ENCODE measurements at places on chromosomes 12 and 14.
A peak's percentile ranks its signal among the peaks of the same experiment; 100 is the strongest.

DNA sequence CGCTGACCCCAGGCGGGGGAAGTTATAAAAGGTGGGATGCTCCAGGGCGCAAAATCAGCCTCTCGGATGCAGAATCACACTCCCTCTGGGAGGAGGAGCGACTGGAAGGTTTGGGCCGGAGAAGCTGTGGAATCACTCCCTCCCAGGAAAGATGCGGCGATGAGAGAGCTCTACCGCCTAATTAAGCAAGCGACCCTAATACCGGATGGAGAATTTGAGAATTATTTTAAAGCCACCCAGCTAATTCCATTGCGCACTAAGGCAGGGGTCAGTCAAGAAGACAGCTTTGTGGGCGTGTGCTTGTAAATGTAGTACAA lies 1.9 kb downstream of the COL2A1 start:
- no peak for DNase-seq

GRCh38 chr12:92404259-92404894 lies 258.7 kb upstream of the BTG1 start:
- no peak for DNase-seq

- no peak for DNase-seq
These were observed 293.2 kb downstream of the DPF3 start for GRCh38 chr14:72600551-72601330.

- DNase-seq: no peak
These were observed 64.8 kb upstream of the OVCH1 start for GRCh38 chr12:29562110-29562804.

DNA sequence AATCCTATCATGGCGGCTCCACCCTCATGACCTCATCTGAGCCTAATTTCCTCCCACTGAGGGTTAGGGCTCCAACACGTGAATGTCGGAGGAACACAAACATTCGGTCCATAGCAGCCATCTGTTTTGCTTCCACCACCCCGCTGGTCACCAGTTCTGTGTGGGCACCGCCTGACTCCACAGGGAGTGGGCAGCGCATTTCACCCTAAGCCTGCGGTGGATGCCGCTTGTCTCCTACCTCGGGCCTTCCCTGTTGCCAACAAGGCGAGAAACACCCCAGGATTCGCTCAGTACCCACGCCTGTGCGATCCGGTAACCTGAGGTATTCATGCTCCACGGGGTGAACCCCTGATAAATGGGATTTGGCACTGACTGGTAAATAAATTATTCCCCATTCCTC lies 95.2 kb upstream of the PPP2R5C start:
- DNase-seq: no peak

DNA sequence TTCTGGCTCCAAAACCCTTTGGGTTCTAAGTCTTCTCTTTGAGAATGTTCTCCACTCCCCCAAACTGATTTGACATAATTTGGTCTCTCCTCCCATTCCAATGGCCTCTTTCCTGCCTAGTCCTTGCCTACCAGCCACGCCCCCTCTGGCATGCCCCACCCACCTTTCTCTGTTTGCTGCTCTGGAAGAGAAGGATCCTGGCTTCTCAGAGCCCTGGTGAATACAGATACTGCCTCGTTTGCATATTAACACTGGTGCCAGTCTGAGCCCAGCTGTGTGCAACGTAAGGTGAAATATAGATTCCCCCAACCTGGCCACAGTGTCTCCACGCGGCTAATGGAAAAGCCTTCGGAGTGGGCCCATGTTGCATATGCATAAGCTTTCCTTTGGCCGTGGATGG lies 79.7 kb downstream of the PAPOLA start:
- DNase-seq: no peak

GRCh38 chr12:59403259-59403932 lies 192.4 kb upstream of the SLC16A7 start:
- DNase-seq: no peak

GRCh38 chr14:95535226-95536021 lies 574 bp downstream of the GLRX5 start:
- no peak for DNase-seq

DNA sequence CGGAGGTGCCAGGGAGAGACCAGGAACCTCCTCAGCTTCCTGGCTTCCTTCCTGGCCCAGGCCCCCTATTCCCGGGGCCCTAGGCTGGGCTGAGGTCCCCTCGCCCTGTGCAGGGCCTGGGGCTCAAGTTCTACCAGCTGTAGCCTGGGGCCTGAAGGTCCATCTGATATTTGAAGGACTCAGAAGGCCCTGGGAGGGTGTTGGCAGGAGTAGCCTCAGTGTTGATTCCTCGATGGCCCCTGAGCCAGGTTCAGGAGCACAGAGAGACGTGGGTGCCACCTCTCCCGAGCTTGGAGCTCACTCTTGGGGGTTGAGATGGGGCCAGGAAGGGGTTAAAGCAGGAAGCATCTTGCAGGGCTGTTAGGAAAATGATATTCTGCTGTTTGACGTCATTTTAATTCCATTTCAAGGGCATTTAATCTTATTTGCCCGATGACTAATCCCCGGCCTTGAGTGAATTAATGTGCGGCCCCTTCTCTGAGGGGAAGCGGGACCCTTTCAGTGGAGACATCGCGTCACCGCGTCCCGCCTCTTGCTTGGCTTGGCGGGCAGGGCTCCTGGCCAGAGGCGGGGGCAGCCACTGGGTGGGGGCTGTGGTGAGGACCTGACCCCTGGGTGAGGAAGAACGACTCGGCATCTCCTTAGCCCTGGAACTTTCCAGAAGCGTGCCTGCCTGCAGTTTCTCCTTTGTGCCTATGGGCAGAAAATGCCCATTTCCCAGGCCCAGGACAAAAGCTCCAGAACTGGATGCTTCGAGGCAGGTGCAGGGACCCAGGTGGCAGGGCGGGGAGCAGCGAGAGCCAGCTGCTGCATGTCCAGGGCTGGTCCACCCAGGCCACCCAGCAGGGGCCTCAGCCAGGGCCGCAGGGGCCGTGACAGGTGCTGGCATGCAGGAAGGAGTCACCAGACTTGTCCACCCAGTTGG lies 158.3 kb downstream of the KIF26A start:
- no peak for DNase-seq

- DNase-seq: peak; percentile 29
These were observed 12.9 kb upstream of the CALM1 start for GRCh38 chr14:90383731-90384542.

GRCh38 chr12:125657681-125658080 lies 592.4 kb downstream of the AACS start:
- no peak for DNase-seq

- DNase-seq: no peak
These were observed 58.5 kb downstream of the ARL6IP4 start for GRCh38 chr12:123038966-123039365.

GRCh38 chr14:89304972-89305703 lies 111.9 kb downstream of the FOXN3 start:
- DNase-seq: no peak

DNA sequence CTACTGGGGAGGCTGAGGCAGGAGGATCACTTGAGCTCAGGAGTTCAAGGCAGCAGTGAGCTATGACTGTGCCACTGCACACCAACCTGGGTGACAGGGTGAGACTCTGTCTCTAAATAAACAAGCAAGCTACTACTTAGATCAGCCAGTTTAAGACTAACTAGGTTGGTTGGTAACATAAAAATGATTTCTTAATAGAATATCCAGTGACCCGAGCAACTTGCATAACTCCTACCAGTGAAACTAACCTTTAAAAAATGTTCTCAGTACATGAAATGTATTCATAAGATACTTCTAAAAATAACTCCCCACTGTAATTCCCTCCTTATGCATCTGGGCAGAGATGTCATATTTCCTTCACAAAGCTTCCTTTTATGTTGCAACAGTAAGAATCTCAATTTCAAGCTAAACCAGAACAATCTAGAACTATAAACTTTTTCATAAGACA lies 15.9 kb downstream of the TAOK3 start:
- DNase-seq: no peak

GRCh38 chr12:77047341-77048109 lies 17.8 kb downstream of the E2F7 start:
- no peak for DNase-seq

- DNase-seq: no peak
These were observed 1444.3 kb downstream of the AACS start for GRCh38 chr12:126509572-126509971.

DNA sequence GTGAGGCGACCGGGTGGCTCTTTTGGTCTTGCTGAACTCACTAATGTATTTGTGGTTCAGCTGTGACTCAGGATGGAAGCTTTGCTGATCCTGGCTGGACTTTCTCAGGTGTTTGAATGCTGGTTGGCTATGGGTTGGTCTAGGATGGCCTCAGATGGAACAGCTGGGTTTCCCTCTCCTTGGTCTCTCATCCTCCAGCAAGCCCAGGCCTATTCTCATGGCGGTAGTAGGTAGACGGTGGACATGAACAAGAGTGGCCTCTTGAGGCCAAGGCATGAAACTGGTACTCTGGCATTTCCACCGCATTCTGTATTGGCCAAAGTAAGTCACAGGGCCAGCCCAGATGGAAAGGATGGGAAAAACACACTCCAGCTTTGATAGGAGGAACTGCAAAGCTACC lies 11.8 kb upstream of the POLR3B start:
- DNase-seq: no peak

GRCh38 chr12:131642101-131642540 lies 68.8 kb upstream of the SFSWAP start:
- no peak for DNase-seq

DNA sequence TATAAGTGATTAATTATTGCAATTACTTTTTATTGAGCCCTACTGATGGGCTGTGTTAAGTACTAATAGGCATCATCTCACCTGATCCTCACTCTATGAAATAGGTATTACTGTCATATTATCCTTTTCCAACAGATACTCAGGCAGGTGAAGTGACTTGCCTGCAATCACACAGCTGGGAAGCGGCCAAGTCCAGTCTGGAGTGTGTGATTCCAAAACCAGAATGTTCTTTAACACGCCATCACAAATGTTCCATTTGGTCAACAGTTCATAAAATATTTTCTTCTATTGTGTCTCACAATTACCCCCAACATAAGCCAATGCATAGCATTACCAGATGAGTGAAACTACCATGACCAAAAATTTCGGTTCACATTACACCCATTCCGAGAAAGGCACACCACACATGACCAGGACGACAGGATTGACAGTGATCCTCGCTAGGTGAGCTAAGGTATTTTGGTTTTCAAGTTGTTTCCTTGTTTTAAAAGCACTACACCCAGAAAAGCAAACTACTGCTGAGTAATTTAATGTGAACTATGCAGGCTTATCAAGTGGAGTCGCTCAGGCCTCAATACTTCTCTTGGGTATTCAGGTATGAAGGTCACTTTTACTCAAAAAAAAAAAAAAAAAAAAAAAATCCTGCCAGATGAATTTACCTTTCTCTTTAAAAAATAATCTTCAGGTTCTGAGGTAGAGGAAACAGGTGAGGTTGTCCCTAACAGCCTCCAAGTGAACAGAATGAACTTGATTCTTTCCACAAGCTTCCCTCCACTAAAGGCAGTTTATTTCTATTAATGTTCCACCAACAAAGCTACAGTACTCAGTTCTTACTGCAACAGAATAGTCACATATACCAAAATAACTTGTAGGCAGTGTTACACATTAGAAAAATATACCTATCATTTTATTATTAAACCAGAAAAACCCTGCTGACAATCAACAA lies 2.4 kb downstream of the VPS37B start:
- DNase-seq: no peak

GRCh38 chr14:58151133-58152013 lies 640 bp downstream of the ARMH4 start:
- DNase-seq: no peak

- DNase-seq: no peak
These were observed 298.5 kb downstream of the NPAS3 start for GRCh38 chr14:33237115-33237740.

DNA sequence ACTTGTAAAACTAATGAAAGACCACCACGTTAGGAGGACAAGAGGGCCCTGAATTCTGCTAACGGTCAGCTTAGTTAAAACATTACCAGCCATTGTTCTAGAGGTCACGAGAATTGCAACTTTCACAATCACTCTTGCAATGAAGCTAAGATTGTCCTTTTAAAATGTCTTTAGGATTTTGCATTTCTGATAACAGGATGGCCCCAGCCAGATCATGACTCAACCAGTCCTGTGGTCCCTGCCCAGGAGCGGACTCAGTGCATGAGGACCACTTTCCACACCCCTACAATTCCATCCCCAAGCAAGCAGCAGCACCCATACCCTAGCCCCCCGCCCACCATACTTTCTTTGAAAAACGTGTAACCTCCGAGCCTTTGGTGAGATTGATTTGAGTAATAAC lies 28.7 kb downstream of the HSP90AA1 start:
- DNase-seq: no peak
